ENCODE measurements at places on chromosomes 13 and 19.

- DNase-seq = no peak
These were observed 215.7 kb downstream of the KATNAL1 start for GRCh38 chr13:30091691-30092090.

DNA sequence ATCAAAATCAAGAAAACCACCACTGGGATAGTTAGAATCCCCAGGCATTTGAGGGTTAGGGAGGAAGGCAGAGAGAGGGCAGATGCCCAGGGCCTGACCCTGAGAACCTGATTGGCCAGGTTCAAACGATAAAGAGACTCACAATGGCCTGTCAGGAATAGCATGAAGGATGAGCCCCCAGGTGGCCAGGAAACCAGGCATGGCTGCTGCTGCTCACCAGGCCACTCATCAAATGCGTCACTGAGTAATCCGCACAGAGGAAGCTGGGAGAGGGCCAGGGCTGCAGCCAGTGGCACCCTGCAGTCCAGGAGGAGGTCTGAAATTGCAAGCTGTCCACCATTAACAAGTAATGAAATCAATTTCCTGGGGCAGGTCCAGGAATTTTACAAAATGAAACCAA, 111.3 kb downstream of the KATNAL1 start:
- no peak for DNase-seq

DNA sequence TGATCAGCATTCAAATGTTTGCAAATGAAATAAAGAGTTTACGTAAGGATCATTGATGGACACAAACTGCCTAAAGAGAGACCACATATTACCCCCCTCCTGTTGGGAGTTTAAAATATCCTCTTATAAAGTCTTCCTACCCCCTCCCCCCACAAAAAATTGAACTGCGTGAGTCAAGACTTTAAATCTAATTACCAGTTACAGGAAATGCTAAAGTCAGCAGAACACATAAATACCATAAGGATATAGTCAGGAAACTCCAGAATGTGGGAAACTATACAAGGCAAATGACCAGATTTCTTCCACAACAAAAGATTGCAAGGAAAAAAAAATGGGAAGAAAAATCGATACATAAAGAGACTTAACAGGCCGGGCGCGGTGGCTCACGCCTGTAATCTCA, 44.4 kb upstream of the FARP1 start:
- no peak for DNase-seq

DNA sequence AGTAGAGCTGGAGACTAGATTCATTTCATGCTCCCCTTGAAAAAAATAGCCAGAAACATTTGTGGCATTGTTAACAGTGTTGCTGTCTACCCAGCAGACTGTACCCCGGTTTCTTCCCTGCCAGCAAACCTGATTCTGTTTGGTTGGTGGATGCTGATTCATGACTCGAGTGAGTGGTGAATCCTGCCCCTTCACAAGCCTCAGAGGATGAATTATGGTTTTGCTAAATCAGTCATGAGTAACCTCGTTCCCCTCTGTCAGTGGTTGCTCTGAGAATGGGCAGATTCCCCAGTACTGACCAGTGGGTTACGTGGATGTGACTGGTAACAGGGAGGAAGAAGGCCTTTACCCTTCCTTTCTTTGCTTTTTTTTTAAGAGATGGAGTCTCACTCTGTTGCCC, 10.1 kb downstream of the NLRP12 start:
- DNase-seq = no peak

DNA sequence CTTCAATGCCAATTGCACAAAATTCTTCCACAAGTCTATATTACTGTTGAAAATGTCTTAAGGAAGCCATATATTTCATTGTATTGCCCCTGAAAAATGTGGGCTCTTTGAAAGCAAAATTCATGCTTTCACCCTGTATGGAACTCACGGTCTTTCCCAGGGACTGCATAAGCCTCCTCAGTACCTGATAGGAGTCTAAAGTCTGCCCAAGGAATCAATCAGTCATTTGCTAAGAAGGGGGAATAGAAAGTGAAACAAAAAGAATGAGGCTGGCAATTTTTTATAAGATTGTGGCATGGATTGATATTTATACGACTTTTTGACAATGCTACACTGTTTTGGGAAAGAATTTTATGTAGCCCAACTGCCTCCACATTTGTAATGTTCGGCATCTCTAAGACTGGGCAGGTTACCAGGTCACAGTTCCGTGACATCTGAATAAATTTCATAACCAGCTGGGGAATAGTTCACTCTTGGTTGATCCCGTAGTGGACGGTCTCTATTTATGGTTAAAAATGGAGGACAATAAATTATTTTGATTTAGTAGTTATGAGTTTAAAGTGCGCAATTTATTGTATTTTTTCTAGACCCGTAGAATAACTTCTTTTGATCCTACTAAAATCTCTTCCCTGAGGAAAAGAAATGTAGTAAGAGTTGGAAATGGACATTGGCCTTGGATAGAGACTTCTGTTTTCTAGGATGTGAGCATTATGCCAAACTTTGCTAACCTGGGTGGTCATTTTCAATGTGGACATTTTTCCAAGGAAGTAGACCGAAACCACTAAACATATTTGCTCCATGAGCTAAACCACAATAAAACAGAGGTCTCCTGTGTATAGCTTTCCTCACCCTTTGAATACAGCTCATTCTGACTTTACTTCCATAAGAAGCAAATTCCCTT, 1585.4 kb downstream of the EFNB2 start:
- no peak for DNase-seq

GRCh38 chr13:50843257-50844083, at the start of gene DLEU7:
Gene DLEU7, minus strand, starts transcription at chr13:50843692. Its CDS starts 46 bp downstream, at chr13:50843646.
- no peak for DNase-seq

GRCh38 chr13:34695063-34695462, 247.0 kb upstream of the NBEA start:
- DNase-seq = no peak

- DNase-seq = no peak
These were observed 128.2 kb downstream of the MZT1 start for GRCh38 chr13:72599178-72599743.

DNA sequence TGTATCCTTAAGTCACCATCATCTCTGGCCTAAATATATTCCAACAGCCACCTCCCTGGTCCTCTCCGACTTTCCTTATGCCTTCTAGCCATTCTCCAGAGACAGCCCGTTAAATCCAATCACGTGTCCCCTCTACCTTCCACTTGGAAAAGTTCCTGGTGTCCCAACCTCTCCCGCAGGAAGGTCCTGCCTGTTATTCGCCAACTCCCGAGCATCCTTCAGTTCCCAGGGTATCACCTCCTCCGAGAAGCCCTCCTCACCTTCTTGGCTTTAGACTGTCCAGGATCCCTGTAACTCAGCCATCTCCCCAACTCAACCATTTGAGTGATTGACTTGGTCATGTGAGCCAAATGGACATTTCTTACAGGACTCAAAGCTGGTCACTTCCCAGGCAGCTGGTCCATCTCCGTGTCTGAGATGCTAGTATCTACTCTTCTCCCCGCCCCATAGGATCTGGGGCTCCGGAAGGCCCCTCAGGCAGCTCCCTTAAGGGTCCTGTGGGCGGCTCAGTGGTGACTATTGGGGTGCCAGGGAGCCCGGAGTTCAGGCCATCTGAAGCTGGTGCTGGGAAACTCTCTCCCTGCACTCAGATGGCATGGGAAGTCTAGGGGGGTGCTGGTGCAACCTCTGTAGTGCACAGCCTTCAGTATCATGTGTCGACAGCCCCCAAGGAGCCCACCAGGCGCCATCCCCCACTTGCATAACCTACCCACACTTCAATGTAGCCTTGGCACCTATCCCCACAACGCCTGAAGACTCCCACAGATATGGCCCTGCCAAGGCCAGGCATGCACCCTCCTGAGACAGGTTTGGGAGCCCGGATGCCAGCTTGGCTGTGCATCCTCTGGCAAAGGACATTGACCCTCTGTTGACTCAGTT, 27.9 kb upstream of the NANOS3 start:
- DNase-seq = no peak

DNA sequence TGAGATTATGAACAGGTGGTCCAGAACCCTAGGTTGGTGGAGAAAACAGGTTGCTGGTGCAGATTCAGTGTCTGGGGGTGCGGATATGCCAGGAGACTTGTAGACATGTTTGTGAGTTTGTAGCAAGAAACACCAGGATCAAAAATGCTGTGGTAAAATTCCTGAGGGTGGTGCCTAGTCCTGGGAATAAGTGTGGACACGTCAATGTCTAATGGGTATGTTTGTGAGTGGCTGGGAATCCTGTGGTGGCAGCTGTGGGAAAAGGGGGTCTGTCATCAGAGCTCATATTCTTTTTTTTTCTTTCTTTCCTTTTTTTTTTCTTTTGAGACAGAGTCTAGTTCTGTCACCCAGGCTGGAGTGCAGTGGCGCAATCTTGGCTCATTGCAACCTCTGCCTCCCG, 7.2 kb downstream of the ZNF708 start:
- DNase-seq = no peak

GRCh38 chr19:11446652-11447301, 11.3 kb downstream of the PRKCSH start:
- DNase-seq = peak; percentile 60

DNA sequence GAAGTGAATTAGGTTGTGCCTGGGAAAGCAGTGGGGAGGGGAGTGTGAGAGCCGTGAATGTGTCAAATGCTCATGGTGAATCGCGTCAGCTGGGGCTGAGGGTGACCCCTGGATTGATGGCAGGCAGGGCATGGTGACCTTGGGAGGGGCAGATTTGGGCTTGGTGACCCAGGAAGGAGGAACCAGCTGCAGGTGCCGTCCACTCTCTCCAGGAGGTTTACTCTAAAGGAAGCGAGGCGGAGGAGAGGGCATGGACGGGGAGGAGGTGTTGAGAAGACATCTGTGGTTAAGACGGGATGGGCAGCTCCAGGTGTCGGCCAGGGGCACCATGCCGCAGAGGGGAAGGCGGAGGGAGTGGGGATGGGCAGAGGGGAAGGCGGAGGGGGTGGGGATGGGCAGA, 28.7 kb downstream of the TMEM255B start:
- DNase-seq = no peak

DNA sequence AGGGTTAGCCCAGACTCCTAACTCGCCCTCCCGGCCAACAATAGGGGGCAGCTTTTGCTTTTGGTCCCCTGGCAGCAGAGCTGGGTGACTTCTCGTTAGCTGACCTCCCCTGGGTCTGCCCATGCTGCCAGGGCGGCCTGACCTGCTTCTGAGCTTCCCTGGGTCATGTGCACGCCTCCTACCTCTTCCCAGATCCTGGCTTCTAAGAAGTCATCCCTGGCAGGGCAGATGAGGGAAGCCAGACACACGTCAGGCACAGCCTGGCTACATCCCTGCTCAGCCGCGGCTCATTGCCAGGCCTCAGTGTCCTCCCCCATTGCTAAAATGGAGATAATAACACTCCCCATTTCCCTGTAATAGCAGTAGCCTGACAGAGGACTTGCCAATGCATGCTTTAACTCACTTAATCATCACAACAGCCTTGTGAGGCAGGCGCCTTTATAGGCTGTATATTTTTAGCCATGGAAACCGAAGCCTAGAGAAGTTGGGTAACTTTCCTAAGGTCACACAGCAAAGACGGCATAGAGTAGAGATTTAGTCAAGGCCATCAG, 2.1 kb downstream of the KCNK6 start:
- DNase-seq = no peak

DNA sequence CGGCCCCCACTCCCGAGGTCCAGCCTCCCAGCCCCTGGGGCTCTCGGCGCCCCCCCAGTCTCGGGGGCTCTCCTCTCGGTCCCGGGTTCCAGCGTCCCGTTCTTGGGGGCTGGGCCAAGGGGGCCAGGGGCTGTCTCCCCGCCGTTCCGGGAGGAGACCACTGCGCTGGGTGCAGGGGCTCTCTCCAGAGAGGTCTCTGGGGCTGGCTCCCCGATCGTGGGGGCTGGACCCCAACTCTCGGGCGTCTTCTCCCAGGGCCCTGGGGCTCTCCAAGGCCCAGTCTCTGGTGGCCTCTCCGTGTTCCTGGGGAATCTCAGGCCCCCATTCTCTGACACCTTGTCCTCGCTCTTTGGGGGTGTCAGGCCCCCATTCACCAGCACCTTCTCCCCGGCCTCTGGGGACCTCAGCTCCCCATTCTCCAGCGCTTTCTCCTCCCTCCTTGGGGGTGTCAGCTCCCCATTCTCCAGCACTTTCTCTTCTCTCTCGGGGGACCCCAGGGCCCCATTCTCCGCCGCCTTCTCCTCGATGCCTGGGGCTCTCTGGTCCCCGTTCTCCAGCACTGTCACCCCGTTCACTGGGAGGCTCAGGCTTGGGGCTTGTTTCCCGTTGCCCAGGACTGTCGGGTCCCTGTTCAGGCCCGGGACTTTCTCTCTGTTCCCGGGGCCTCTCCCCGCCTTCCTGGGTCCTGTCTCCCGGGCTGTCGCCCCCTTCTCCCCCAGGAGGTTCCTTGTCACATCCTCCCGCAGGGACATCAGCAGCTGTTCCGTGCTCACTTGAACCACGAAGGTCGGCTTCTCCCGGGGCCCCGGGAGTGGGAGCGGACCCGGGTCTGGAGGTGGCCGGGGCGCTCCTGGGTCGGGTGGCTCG, 13.7 kb downstream of the LMTK3 start:
- no peak for DNase-seq
